ENCODE measurements at places on chromosomes 12 and 14. TPM values are rescaled to one million over a fixed set of nuclear protein-coding genes. Genes with fewer than 3 reads are reported as not detected.

DNA sequence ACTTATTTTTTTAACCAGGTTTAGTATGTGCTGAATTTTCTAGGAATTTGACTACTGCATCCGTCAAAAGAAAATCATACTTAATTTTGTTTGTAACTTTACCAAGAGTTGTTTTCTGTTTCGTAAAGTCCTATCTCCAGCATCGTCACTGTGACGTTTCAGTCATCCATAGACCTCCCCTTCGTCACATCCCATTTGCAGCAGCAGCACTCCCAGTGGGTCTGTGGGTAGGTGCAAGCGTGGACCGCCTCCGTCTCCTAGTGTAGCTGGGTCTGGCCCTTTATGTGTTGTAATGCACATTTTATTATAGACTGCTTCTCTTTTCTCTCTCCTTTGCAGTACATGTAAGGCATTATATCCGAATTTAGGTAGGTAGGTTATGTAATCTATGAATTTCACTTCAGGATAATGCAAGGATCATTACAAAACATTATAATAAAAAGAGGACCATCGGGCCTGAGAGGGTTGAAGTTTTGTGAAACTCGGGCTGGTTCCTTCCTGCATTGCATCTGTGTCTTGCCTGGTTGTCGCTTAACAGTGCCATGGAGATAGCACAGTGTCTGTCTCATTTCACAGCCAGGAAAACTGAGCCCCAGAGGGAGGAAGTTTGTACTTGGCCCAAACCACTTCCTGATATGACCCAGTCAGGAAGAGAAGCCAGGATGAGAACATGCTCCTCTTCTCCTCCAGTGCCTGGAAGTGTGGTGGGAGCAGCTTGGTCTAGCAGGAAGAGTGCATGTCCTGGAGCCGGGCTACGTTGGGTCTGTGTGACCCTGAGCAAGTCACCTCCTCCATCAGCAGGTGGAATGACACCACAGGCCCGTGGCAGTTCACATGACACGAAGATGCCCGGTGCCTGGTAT, 41.3 kb downstream of the EVL start:
- DNase-seq = no peak

GRCh38 chr14:26261368-26262122, 336.3 kb downstream of the NOVA1 start:
- no peak for DNase-seq

DNA sequence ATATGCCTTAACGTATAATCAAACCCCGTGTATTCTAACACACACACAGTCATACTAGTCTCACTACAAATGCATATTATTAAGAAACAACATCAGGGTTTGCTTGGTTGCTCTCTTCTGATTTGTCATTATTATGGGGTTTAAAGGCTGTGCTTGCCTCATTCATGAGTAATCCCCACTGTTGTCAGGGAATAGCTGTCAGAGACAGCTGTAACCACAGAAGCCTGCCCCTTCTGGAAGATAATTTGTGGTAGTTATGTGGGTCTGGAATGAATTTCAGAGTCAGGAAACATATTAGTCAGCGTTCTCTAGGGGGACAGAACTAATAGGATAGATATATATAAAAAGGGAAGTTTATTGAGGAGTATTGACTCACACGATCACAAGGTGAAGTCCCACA, 456.9 kb upstream of the TMEM132C start:
- no peak for DNase-seq

DNA sequence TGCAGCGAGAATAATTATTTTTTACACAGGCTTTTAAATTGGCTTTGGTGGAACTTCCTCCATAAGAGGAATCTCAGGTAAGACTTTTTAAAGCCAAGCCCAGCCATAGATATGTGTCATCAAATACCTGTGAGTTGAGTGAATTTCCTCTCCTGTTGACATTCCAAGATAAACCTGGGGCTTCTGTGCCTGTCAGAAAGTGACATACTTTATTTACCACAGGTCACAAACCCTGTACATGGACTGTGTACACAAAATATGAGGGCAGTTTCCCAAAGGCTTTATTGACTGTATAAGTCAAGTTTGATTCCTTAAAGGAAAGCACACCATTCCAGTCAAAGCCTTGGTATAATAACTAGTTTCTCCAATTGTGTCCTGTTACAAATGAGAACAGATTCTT, 25.9 kb upstream of the SRSF5 start:
- no peak for DNase-seq

DNA sequence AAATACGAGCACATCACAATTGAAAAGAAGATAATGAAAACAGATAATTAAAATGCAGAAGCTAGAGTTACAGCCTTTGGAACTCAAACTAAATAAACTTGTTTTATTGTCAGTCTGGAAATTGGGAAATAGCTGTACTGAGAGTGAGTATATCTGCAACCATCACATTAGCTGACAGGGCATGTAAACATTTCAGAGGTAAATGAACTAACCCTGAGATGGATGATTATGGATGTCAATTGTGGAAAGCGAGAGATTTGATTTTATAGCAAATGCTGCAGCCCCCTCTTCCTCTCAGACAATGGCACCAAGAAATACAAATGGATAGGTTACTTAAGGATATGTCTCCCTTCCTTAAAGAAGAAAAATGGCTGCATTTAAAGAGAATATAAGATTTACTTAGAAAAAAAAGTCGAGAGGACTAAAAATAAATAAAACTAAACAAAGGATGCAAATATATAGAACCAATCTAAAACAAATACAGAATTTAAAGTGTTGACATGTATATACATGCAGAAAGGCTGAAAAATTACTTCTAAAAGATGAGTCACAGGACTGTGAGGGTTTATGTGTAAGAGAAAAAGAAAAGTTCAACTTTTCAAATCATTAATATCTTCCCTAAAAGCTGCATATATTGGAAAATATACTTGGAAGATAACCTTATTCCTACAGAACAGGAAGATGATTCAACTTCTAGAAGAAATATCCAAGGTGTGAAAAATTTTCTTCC, 120.3 kb upstream of the FLRT2 start:
- no peak for DNase-seq

Gene TAS2R31
- total RNA-seq = 28.5 TPM

Gene VDR
- 38.2 TPM for total RNA-seq

Gene NRXN3
- total RNA-seq = 0.18 TPM

All from adrenal gland (tissue), 19 donors.